ENCODE measurements at places on chromosomes 4 and X. TPM values are rescaled to one million over a fixed set of nuclear protein-coding genes. Genes with fewer than 3 reads are reported as not detected.

- no peak overlapping the region for H3K27ac ChIP-seq
- peak; percentile 27 for DNase-seq
- no peak overlapping the region for H3K4me3 ChIP-seq
- H3K4me1 ChIP-seq = peaks cover 2% of the 10 kb centered on the region
Observed at GRCh38 chr4:18880871-18881270, 859.3 kb upstream of the LCORL start.

VCX3A gene
- total RNA-seq = not detected

DNA sequence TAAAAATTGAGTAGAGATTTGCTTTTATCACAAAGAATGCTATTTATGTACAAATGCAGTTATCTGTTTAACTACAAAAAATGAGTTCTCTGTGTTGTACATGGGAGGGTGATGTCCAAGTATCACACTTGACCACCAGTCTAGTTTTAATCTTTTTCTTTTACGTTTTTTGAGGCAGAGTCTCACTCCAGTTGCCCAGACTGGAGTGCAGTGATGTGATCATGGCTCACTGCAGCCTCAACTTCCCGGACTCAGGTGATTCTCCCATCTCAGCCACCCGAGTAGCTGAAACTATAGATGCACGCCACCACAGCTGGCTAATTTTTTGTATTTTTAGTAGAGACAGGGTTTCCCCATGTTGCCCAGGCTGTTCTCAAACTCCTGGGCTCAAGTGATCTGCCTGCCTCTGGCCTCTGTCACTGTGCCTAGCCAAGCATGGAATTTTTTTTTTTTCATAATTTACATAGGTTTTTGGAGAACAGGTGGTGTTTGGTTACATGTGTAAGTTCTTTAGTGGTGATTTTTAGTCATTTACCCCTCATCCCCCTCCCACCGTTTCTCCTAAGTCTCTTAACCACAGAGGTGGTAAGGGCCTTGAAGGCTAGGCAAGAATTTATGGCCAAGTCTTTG lies 47.9 kb upstream of the RPA4 start:
- H3K4me3 ChIP-seq = no peak overlapping the region
- H3K36me3 ChIP-seq = no peaks in the 10 kb centered on the region
- H3K27me3 ChIP-seq = peaks cover 4% of the 10 kb centered on the region

DNA sequence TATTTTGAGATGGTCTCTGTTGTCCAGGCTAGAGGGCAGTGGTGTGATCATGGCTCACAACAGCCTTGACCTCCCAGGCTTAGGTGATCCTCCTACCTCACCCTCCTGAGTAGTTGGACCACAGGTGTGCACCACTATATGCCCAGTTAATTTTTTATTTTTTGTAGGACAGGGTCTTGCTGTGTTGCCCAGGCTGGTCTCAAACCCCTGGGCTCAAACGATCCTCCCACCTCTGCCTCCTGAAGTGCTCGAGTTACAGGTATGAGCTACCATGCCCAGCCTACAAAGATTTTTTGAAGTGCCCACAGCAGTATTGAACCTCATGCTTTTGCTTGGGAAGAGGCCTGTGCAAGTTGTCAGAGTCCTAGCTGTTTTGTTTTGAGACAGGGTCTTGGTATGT lies 31.1 kb downstream of the NSD2 start:
- peaks cover 43% of the 10 kb centered on the region for H3K36me3 ChIP-seq
- H3K27me3 ChIP-seq = no peaks in the 10 kb centered on the region
- H3K4me1 ChIP-seq = peaks cover 2% of the 10 kb centered on the region
- H3K4me3 ChIP-seq = no peak overlapping the region
- no peak overlapping the region for H3K27ac ChIP-seq
- DNase-seq = no peak

- no peaks in the 10 kb centered on the region for H3K36me3 ChIP-seq
- H3K4me3 ChIP-seq = no peak overlapping the region
- H3K27ac ChIP-seq = no peak overlapping the region
- no peak for DNase-seq
- H3K4me1 ChIP-seq = no peaks in the 10 kb centered on the region
- H3K27me3 ChIP-seq = peaks cover 2% of the 10 kb centered on the region
Observed at GRCh38 chrX:57445076-57445475, 146.7 kb upstream of the ZXDB start.

- peaks cover 5% of the 10 kb centered on the region for H3K27me3 ChIP-seq
- DNase-seq = no peak
- H3K36me3 ChIP-seq = no peaks in the 10 kb centered on the region
- peaks cover 2% of the 10 kb centered on the region for H3K4me1 ChIP-seq
Observed at GRCh38 chrX:72532366-72532765, 40.3 kb downstream of the HDAC8 start.

DNA sequence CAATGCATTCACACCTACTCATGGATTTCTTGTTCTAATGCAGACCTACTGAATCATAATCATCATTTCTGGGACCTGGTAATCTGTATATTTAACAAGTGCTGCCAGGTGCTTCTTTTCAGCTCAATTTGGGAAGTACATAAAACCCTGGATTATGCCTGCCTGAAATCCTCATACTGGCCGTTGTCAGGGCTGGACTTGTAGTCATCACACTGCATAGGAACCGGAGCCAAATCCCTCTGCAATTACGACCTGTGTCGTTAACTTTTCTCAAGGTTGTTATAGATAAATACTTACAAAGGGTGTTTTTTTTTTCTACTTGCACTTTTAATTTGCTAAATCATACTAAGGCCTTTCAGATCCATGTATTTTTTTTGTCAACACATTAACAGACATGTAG lies 294.9 kb upstream of the PRPS2 start:
- no peak overlapping the region for H3K27ac ChIP-seq
- peaks cover 5% of the 10 kb centered on the region for H3K27me3 ChIP-seq
- H3K4me3 ChIP-seq = no peak overlapping the region

SYN1 gene
- total RNA-seq = 0.75 TPM

DNA sequence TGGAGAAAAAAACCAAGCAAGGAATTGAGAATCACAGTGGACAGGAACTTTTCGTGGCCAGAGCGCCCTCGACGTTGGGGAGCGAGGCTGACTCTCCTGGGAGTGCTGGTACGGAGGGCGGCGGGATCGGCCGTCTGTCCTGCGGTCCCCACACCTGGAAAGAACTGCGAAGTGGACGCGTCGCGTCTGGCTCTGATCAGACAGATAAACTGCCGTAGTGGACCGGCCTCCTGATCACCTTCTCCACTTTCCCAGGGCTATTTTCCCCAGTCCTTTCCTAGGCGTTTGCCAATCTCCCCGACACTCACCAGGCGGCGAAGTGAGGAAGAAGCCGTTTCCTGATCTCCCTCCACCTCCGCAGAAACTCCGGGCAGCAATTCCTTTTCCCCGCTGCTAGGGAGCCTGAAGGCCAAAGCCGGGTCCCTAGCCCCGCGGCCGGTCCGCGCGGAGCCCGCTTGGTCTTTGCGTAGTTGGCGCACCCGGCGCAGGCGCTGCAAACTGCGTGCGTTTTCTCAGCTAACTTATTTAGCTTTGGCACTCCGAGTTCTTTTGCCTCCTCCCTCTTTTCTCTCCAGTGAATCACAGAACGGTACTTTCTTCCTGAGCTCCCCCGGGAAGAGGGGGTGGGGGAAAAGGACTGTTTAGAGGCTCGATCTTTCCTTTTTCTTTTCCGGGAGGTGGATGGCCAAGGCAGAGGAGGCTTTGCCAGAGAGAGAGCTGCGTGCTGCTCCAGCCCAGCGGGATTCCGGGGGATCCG lies at the start of gene ARSJ:
Gene ARSJ (minus strand): TSS at position 500 of the 757 bp plus-strand sequence. CDS start 813 bp downstream, outside the sequence.
- DNase-seq = peak; percentile 86
- H3K27ac ChIP-seq = peak within 1 kb of the TSS; percentile 82
- H3K4me3 ChIP-seq = peak within 1 kb of the TSS; percentile 65
- peaks cover 4% of the 10 kb centered on the region for H3K4me1 ChIP-seq
- H3K27me3 ChIP-seq = peaks cover 16% of the 10 kb centered on the region

DNA sequence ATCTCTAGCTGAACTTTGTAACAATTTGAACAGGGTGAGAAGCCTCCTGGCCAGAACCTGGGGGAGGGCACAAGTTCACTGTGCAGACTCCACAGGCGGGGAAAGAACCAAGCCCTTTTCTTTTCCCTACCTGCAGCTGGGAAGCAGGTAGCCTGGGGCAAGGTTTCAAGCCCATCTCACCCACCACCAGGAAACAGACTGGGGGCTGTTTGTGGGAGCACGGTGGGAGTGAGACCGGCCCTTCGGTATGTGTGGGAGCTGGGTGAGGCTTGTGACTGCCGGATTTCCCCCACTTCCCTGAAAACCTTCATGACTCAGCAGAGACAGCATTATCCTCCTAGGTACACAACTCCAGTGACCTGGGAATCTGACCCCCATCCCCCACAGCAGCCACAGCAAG lies 211.7 kb downstream of the ZNF674 start:
- no peak for DNase-seq
- no peaks in the 10 kb centered on the region for H3K36me3 ChIP-seq
- H3K27ac ChIP-seq = no peak overlapping the region
- H3K4me3 ChIP-seq = no peak overlapping the region

- H3K27ac ChIP-seq = no peak overlapping the region
- no peaks in the 10 kb centered on the region for H3K4me1 ChIP-seq
- H3K27me3 ChIP-seq = no peaks in the 10 kb centered on the region
- H3K4me3 ChIP-seq = no peak overlapping the region
- H3K36me3 ChIP-seq = no peaks in the 10 kb centered on the region
- DNase-seq = no peak
Observed at GRCh38 chr4:19455850-19456602, 795.7 kb upstream of the SLIT2 start.

EPHA5 gene
- total RNA-seq = 0.66 TPM

DNA sequence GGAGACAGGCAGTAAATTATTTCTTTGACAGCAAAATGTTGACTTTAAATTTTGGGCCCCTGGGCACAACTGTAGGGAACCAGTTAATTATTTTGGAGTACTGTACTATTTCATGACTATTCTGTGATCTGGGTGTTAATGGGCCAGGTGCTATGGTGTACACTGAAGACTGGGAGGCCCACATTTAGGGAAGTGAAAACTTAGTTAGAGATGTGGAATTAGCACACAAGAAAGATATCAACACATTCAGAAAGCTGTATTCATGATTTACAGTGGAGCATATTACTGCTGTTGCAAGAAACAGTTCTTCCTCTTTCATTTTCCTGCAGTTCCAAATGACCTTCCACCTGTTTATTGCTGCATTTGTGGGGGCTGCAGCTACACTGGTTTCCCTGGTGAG lies 12.4 kb downstream of the PLP1 start:
- DNase-seq = no peak
- no peak overlapping the region for H3K4me3 ChIP-seq
- peaks cover 5% of the 10 kb centered on the region for H3K4me1 ChIP-seq
- H3K27ac ChIP-seq = no peak overlapping the region

- DNase-seq = peak; percentile 8
- no peak overlapping the region for H3K27ac ChIP-seq
- no peaks in the 10 kb centered on the region for H3K4me1 ChIP-seq
- H3K36me3 ChIP-seq = no peaks in the 10 kb centered on the region
Observed at GRCh38 chr4:107799669-107800450, 24.9 kb upstream of the SGMS2 start.
